GDM1 (cell line): ENCODE measurements at places on chromosomes 4 and X.
A peak's percentile ranks its signal among the peaks of the same experiment; 100 is the strongest.

DNA sequence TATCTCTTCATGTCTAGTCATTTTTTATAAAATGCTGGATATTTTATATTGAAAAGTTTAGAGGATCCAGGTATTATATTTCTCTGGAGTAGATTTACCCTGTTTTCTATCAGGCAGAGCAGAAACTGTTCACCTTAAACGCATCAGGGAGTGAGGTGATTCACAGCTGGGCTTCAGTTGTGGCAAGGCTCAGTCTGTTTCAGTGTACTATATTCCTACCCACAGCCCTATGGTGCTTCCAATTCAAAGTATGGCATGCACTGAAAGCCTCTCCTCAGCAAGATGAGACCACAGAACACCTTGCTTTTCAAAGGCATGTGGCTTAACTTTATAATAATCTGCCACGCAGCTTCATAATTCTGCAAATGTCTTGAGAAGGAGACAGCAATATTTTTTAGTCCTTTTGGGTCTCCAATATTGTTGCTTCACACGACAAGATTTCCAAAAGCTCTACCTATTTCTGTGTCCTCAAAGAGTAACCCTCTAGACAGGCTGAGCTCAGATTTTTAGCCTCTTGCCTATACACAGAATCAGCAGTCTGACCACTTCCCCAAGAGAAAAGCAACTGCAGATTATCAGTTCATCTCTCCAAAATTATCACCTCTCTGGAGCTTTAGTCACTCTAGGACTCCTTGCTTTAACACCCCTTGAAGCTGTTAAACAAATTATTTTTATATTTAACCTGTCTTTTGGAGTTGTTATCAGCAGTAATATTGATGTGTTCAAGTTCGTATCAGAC lies 24.4 kb downstream of the PRDM5 start:
- no peak for DNase-seq

DNA sequence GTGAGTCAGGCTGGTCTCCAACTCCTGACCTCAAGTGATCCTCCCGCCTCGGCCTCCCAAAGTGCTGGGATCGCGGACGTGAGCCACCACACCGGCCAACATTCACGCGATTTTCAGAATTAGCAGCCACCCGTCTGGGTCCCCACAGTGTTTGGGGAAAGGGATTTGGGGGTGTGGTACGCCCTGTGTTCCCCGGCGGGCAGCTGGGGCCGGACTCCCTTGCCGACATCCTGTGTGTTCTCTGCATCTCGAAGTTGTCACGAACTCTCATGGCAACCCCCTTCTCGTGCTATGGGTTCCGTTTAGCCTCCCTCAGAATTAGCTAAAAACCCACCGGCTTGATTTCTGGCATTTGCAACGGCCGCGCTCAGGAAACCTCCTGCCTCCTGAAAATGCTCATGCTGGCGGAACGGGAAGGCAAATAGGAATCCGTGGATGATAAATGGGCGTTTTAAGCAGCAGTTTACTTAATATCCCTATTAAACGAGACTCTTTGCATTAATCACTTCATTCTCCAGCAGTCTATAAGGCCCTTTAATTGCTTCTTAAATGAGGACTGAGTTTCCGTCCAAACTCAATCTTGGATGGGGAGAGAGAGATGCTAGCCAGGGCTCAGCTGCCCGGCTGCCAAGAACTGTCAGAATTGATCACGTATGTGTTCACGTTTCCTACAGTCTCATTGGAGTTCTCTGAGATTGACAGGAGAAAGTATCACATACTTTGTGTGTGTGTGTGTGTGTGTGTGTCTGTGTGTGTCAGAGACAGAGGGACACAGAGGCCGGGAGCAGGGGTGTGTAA lies 78.9 kb upstream of the PPP2R3B start:
- no peak for DNase-seq

- no peak for DNase-seq
These were observed 6.0 kb upstream of the TEC start for GRCh38 chr4:48275686-48276085.

GRCh38 chr4:174674305-174674840 lies 152.1 kb upstream of the HPGD start:
- no peak for DNase-seq

DNA sequence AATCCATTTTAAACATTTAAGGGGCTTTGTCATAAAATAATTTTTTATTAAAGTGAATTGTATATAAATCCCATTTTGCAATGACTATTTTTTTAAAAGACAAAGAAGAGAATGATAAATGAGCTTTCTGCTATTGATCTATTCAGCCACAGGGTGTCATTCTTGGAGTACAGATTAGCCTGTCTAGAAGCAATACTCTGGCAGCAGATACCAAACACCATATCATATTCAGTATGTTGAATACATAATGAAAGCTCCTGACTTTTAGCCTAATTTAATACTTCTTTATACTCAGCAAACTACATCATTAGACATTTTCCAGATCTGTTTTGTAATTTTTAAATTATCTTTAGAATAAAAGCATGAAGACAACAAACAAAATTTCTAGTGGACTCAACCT lies 496.3 kb downstream of the PDGFC start:
- no peak for DNase-seq

DNA sequence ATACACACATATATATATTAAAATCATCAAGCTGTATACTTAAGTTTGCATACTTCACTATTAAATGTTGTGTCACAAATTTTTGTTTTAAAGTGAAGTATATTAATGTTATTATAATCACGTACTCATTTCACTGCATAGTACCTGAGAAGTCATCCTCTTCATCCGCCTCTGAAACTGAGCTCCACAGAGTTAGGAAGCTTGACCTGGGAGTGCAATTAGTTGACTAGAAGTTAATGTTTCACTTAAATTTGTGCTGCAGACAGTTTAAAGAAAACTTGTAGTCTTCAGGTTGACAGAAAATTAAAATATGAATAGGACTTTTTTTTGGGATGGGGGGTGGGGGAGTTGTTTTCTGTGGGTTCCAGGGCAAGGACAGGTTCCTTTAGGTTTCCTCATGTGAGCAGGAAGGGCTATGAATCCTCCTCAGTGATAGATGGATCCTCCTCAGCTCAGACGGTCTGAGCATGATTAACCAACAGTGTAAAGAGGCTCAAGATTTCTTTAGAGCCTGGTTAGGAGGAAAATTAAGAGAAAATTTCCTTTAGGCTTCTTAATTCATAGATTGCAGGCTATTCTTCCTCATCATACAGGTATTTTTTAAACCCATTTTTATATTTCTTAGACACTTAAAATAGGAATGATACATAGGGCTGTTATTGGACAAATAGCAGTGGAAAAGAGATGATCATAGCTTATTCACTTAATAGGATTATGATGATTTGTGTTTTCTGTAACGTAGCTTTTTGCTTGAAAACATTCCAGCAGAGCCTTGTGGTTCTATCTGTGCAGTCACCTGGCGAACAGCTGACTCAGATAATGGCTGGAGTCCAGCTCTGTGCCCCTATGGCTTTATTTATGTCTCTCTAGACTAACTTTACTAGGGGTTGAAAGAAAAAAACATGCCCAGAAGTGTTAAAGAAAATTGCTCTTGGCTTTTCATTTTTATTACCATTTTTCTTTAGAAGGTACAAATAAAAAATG lies 102.7 kb downstream of the SLC4A4 start:
- DNase-seq: no peak

DNA sequence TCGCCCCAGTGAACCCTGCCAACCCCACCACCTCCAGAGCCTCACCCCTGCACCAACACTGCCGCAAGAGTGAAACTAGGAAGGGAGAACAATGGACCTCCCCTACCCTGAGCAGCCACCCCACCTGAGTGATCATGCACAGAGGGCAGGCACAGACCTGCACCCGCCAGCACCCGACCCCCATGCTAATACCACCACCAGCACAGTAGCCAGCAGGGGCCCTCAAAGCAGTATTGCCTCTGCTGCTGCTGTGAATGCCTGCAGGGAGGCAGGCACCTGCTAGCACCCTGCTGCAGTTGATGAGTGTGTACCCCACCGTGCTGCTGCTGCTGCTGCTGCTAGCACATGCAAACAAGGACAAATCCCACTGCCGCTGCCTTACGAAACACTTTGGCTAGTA lies 100.1 kb downstream of the RAB28 start:
- no peak for DNase-seq

- DNase-seq: no peak
These were observed 450.1 kb upstream of the TENM3 start for GRCh38 chr4:181793096-181793495.

DNA sequence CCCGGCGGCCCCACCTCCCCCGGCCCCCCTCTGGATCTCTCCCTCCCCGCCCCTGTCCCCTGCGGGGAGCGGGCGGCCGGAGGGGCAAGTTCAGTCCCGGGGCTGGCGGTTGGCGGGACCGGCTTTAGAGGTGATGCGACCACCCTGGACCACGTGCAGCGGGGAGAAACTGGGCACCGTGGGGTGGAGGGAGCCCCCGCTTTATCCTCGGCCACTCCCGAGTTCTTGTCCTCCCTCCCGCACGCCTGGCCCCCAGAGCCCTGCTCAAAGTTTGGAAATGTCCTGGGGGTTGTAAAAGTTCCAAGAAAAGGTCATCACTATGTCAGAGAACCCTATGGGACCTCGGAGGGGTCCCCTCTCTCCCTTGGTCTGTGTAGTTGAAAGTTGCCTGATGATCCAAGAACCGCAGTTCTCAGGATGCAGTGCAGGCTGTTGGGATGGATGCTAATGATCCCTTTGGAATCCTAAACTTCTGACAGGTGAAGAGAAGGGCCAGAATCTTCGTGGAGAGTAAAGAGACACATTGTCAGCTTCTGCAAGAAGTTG lies 411 bp upstream of the VEGFC start:
- no peak for DNase-seq

DNA sequence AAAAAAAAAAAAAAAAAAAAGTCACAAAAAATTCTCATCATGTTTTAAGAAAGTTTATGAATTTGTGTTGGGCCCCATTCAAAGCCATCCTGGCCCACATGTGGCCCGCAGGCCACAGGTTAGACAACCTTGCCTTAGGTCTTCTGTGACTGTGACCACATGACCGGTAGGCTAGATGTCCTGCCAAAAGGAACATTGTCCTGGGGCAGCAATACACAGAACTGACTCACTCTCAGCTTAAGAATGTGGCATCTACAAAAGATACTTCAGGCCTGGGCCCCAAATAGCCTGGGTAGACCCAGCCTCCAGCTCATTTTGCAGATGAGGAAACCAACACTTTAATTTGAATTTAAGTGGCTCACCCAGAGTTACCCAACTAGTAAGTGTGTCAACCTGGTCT lies 10.0 kb downstream of the AWAT2 start:
- no peak for DNase-seq

- DNase-seq: no peak
These were observed 304.9 kb upstream of the RPS6KA3 start for GRCh38 chrX:20571611-20572010.

- no peak for DNase-seq
These were observed 37.1 kb upstream of the SPARCL1 start for GRCh38 chr4:87566276-87566675.

DNA sequence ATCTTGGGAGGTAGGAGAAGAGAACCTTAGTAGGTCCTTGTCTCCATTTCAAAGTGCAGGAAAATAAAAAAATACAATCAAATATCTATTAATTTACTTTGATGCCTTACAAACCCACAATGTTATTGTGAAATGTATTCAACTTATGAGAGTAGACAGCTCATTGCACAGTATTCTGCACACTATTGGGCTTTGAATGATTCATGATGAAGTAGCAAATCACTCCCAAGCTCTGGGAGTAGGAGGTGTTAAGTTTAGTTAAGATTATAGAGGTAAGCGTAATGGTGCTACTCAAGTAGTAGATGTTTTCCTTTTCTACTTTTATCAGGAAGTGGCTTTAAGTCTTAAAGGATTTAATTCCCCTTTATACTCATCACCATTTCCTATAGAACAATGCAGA lies 32.8 kb upstream of the TMPRSS11A start:
- DNase-seq: no peak

GRCh38 chr4:5711479-5712184 lies 631 bp downstream of the EVC start:
- DNase-seq: no peak

- no peak for DNase-seq
These were observed 496 bp downstream of the SH2D1A start for GRCh38 chrX:124346877-124347241.

- DNase-seq: peak; percentile 1
These were observed 71.3 kb downstream of the ANKRD17 start for GRCh38 chr4:73187325-73187724.

DNA sequence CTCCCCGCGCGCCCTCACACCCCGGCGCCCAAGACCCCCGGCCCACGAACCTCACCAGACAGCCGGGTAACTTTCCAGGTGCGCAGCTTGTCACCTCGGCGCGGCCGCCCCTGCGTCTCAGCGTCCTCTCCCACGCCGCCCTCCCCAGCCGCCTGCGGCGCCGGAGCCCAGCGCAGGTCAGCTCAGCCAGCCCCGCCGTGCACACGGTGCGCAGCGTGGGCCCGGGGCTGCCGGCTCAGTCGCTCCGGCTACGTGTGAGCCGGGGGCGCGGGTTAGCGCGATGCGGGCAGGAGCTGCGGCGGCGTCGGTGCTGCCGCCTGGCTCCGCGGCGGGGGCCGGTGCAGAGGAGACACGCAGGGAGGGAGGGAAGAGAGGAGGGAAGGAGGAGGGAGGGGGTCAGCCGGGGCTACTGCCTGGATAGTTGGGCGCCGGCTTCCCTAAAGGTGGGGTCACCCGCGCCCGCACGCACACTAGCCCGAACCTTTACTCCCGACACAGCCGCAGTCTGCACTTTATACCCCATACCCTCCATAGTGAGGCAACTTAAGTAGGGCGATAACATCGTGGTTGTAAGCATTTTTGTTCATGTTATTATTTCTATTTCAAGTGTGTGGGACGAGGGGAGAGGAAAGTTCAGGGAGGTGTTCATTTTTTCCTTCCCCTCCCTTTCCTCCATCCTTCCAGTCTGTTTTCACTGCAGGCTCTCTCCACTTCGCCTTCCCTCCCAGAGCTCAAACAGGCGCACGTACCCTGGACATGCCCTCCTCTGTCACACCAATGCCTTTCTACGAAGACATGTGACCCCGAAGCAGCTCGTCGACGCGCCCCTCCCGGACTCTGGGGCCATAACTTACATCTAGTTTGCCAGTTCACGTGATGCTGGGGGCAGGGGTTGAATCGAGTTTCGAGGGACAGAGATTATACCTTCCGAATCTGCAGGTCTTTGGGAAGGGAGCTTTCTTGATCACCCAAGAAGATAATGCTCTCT lies at the start of gene PRKG2:
PRKG2 (minus strand) TSS at position 342 of the 988 bp plus-strand sequence. CDS start 10,175 bp downstream, outside the sequence.
- no peak for DNase-seq

- DNase-seq: no peak
These were observed 18.8 kb downstream of the PPP2R2C start for GRCh38 chr4:6453688-6453990.

- DNase-seq: no peak
These were observed 67.9 kb upstream of the CAPN6 start for GRCh38 chrX:111338095-111338698.

GRCh38 chrX:124238268-124238667 lies 94.2 kb upstream of the TEX13D start:
- DNase-seq: no peak
